Testis (tissue), 5 donors: ENCODE measurements at places on chromosomes 11 and 22.

GRCh38 chr22:23166042-23166831, 14.1 kb upstream of the BCR start:
- no peak for DNase-seq

DNA sequence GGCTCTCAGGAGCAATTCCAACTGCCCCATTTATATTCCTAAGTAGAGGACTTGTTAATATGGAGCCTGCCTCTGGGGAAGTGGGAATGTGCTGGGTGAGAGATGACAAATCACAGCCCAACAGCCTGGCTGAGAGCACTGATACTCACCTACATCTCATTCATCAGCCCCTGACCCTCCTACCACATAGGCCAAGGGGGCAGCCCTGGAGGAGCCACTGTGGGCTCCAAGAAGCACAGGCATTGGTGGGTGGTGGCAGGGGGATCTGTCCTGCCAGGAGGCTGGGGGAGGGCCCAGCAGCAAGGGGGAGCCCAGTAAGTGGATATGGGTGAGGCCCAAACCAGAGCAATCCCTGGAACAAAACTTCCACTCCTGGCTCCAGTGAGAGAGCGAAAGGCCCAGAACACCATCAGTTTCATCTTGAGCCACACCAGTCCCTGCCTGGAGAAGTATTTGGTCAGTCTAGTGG, 79.7 kb downstream of the BUD13 start:
- no peak for DNase-seq

DNA sequence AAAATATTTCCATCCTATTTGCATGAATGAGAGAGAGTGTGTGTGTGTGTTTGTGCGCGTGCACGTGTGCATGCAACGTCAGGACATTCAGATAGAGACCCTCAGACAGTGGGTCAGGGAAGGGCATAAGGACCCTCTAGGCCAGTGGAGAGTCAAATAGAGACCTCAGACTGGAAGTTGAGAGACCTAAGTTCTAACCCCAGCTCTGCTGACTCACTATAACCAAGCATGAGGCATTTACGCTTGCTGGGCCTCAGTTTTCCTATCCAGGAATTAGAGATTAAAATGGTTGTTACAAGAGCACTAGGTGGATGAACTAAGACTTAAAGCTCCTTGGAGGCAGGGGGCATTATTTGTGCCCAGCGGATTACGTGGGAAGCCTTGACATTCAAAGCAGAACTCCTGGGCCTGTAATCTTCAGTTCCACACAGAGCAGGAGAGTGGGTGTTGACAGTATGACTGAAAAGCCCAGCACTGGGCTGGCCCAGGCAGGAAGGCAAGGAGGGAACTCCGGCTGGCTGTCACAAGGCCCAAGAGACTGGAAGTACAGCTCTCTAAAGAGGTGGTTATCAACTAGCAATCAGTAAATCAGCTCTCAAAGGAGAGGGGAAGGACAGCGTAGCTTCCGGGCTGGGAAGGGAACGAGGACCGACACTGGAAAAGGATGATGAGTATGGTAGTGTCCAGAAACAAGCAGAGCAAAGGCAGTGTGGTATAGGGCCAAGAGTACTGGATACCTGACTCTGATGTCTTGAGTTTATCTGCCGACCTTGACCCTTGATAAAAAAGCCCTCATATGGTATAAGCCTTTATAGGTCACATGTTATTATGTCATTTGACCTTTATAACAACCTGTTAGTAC, 9.2 kb downstream of the RHOG start:
- DNase-seq, result no peak

GRCh38 chr11:107567739-107568335, 2.3 kb upstream of the ALKBH8 start:
- DNase-seq, result no peak

GRCh38 chr11:110716361-110716760, 4.1 kb upstream of the ARHGAP20 start:
- DNase-seq, result no peak

- no peak for DNase-seq
Measured at GRCh38 chr22:42758931-42759629, 38.4 kb upstream of the A4GALT start.

GRCh38 chr11:96393753-96394348, 4.0 kb downstream of the JRKL start:
- DNase-seq, result no peak

GRCh38 chr11:36500315-36500721, 9.8 kb downstream of the TRAF6 start:
- no peak for DNase-seq

DNA sequence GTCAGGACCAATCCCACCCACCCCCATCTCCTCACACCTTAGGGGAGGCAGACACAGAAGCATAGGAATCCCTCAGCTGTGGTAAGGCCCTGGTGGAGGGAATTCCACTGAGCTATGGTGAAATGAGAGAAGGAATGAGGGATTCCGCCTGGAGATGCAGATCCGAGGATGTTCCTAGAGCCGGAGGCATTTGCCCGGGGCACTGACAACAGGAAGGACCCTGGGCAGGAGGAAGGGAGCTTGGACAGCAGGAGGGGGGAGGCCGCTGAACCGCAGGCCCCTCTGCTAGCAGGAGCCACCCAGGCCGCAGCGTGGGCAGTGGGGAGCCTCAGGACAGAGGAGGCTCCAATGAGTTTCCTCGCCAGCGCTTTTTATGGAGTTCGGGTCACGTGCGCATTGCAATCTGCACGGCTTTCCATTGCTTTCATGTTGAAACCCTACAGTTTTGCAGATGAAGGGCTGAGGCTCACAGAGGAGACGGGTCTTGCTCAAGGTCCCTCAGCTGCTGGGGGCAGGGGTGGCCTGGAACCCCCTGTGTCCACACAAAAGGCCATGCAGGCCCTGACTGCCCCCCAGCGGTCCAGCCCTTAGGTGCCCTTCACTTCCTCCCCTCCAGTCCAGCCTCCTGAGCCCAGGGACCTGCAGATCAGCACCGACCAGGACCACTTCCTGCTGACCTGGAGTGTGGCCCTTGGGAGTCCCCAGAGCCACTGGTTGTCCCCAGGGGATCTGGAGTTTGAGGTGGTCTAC, 15.5 kb downstream of the CSF2RB start:
- no peak for DNase-seq

DNA sequence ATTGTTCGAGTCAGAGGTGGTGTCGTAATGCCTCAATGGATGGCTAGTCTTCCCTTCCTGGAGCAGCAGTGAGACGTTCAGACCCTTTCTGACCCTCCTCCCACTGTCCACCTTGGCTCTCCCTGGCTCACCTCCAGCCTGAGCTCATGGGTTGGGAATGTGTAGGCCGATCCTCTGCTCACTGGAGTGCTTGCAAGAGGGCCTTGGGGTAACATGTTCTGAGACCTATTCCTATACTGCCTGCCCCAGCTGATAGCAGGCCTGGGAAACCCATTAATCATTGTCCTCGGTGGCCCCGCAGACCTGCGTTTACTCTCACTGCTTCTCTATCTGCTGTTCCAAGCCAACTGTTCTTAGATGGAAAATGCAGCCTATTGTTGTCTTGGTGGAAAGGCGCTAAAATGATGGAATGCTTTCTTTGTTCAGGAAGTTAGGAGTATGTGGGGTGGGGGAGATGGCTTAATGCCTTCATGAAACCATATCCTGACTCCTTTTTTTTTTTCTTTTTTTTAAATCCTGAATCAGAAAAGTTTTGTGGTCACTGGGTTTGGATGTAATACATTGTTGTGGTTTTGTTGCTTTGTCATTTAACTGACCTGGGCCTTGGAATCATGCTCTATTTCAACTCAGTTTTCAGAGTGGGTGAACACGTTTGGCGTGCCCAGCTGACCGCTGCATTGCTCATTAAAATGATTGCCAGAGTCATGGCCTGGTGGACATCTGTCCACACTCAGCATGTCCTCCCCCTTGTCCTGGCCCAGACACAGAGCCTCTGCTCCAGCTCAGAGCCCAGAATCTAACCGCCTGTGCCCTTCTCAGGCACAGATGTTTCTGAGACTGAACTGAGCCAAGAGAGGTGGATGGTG, 72.5 kb downstream of the MICAL2 start:
- peak; percentile 71 for DNase-seq
